ENCODE measurements at places on chromosomes 1 and 21.

DNA sequence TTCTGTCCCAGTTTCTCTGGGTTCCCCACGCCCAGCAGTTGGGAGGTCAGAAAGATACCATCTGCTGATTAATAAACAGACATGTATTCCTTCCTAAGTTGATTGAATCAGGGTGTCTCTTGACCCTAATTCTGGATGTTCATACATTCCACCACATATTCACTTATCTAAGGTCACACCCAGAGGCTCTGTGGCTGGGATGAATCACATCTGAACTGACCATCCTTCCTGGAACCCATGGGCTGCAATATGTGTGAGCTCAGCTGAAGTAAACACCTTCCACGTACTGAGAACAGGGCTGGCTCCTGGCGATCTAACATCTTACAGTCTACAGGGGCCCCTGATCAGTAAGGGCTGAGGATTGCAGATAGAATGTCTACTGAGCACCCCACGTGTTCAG lies 20.5 kb upstream of the TRABD2B start:
- DNase-seq = no peak

GRCh38 chr1:86273066-86273465 lies 116.5 kb upstream of the COL24A1 start:
- no peak for DNase-seq

DNA sequence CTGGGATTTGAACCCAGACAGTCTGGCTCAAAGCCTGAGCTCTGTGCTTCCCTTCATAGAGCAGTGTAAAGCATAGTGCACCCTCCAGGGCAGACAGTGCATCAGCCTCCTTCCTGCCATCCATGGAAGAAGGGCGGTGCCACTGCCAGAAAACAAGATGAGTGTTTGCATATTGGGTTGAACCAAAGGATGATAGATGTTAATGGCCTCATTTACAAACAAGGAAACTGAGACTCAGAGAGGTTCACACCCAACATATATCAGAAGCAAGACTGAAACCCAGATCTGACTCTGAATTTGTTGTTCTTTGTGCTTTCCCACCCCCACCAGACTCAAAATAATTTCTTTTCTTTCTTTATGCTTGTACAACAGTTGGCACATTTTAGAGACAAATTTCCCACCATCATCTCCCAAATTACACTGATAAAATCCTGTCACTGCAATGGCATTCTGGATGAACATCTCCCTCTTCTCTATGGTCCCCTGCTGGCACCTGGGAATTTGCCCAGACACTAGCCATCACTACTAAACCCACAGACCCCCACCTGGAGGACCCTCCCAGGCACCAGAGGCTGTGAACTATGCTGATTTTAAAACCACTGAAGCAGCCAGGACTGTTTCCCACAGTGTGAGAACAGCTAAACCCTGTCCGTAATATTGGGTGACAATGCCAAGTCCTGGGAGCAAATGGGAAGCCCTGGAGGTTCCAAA lies 45.4 kb upstream of the MPZL1 start:
- DNase-seq = no peak

GRCh38 chr1:197615693-197616011 lies 159.6 kb downstream of the DENND1B start:
- DNase-seq = no peak

GRCh38 chr21:44304877-44305293 lies 5.0 kb downstream of the PFKL start:
- peak; percentile 28 for DNase-seq

- DNase-seq = no peak
Observed at GRCh38 chr1:94004924-94005323, 95.7 kb upstream of the GCLM start.

- DNase-seq = peak; percentile 13
Observed at GRCh38 chr1:183567584-183567983, 22.7 kb downstream of the NCF2 start.

GRCh38 chr1:219538886-219539285 lies 74.0 kb downstream of the ZC3H11B start:
- no peak for DNase-seq

- no peak for DNase-seq
Observed at GRCh38 chr21:28818663-28819278, 173.9 kb downstream of the LTN1 start.

DNA sequence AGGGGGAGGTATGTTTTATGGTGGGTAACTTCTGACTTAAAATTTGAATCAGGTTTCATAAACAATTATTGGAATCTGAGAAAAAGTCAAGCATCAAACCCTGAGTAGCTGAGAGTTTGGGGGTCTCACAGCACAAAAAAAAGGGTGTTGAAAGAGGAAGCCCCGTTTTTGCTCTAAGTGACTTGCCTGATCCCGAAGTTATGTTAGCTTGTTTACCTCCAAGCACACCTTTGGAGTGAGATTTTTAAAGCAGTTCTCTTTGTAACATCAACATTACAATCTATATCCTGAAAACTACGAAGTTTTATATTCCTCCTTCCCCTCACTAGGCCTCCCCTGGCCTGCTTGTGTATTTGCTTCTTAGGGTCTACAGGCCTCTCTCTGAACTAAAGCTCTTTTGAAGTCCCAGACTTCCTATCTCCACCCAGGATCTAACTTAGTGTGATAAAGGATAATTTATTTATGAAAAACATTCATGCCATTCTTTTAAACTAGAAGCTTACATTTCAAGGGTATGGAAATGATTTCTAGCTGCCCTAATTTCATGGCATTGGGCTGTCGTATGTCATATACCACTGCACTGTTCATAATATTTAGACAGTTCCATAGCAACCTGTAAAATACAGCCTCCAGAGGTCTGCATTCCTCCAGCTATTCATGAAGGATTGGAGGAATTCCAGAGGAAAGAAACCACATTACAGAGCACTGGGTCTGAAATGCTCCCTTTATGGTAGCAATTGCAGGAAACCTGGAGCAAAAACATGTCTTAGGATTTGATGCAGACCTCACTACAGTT lies 36.1 kb upstream of the RGS1 start:
- no peak for DNase-seq

GRCh38 chr1:181160998-181161870 lies 72.7 kb downstream of the IER5 start:
- no peak for DNase-seq

GRCh38 chr1:245984390-245985155 lies 522.5 kb downstream of the SMYD3 start:
- DNase-seq = no peak

DNA sequence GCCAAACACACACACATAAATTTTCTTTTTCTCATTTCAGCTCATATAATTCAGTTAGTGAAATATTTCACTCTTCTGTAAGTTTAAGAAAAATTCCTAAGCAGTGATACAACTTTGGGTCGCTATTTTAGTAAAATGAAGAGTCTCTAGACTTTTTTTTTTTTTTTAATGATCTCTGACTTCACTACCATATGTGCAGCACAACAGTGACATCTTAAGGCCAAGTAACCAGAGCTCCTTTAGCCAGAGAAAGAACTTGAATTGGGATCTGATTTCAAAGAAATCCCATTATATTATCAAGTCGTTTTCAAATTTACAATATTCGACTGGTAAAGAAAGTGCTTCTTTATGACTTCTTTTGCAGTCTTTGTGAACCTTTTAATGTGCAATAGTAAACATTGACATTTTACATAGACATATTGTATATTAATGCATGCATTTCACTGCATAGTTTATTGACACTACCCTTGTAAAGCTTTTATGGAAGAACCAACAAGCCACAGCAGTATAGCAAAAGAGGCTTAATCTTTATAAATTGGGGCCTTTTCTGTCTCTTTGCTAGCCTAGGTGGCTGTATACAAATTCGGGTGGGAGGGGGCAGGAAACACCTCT lies 62.2 kb downstream of the LRRC40 start:
- no peak for DNase-seq

GRCh38 chr21:16124378-16125138 lies 394.8 kb downstream of the USP25 start:
- no peak for DNase-seq

GRCh38 chr1:36081926-36082485 lies 1.9 kb upstream of the TEKT2 start:
- no peak for DNase-seq

All from CD4-positive, alpha-beta T cell treated with Interleukin-15 for 4 hours (primary cell).